ENCODE measurements at places on chromosomes 2 and 18.

GRCh38 chr18:10271481-10271880, 183.0 kb upstream of the APCDD1 start:
- no peak for DNase-seq

DNA sequence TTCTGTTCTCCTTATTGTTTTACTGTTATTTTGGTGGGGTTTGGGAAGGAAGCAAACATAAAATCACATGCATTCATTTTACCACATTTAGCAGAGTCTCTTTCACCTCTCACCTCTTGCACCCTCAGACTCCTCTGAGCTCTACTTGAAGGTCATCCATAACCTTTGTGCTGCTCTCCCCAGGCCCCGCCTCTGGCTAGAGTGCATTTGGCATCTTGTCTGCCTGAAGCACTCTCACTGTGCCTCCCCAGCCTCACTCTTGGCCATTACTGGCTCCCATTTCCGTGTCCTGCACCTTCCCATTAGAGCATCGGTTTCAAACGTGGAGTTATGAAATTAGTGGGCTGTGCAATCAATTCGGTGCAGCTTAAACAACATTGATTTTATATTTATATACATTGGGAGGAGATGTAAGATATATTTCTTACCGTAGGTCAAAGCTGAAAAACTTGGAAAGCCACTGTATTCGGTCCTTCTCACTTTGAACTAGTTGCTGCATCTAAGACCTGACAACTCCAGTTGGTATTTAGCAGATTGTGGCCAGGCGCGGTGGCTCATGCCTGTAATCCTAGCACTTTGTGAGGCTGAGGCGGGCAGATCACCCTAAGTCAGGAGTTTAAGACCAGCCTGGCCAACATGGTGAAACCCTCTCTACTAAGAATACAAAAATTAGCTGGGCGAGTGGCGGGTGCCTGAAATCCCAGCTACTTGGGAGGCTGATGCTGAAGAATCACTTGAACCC, 6.9 kb upstream of the ZFAND2B start:
- no peak for DNase-seq

GRCh38 chr2:85266146-85267041, 61.4 kb downstream of the TGOLN2 start:
- DNase-seq: no peak

- DNase-seq: no peak
Observed at GRCh38 chr18:26002375-26002910, 88.0 kb downstream of the SS18 start.
